ENCODE measurements at places on chromosomes 1 and 21.
A peak's percentile ranks its signal among the peaks of the same experiment; 100 is the strongest.

GRCh38 chr1:234170622-234171021 lies 202.6 kb upstream of the COA6 start:
- no peak for DNase-seq

- peak; percentile 65 for DNase-seq
Observed at GRCh38 chr1:87292684-87293493, 35.8 kb upstream of the LMO4 start.

GRCh38 chr1:84995484-84996334 lies 1.2 kb downstream of the MCOLN2 start:
- no peak for DNase-seq

GRCh38 chr1:15150376-15150775 lies 3.2 kb upstream of the TMEM51 start:
- no peak for DNase-seq

DNA sequence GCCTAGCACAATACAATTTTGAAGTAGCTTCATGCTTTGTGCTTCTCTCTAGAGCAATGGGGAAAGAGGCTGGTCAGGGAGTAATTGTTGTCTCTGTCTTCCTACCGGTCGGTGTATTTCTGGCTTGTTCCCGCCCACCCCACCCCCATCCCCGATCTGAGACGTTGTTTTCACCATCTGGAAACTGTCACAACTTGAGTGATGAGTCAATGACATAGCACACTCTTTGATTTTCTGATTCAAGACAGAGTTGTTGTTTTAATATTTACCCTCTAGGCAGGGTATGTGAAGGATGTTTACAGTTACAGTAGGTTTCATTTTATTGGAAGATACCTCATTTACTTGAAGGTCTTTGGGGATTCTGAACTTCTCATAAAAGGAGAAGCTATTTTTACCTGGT lies 7.0 kb downstream of the IL12RB2 start:
- no peak for DNase-seq

- no peak for DNase-seq
Observed at GRCh38 chr1:156963621-156964020, 43.2 kb downstream of the LRRC71 start.

DNA sequence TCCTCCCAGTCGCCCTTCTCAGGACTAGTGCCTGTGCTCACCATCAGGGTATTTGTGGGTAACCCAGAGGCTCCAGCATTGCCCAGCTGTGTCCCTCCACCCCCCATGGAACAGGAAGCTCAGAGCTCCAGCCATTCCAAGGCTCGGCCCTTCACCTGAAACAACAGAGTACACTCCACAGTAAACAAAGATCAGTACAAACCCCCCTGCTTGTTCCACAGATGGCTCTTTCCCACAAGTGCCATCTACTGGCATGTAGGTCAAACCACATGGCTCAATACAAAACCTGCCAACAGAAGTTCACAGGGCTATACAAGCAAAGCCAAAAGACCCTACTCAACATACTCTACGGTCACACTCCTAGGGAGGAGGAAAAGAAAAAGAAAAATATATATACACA lies 258.7 kb downstream of the AGBL4 start:
- DNase-seq = no peak

- DNase-seq = no peak
Observed at GRCh38 chr1:43011020-43011419, 52.4 kb upstream of the SLC2A1 start.

- peak; percentile 100 for DNase-seq
Observed at GRCh38 chr1:59150577-59151386, 146.1 kb upstream of the FGGY start.

DNA sequence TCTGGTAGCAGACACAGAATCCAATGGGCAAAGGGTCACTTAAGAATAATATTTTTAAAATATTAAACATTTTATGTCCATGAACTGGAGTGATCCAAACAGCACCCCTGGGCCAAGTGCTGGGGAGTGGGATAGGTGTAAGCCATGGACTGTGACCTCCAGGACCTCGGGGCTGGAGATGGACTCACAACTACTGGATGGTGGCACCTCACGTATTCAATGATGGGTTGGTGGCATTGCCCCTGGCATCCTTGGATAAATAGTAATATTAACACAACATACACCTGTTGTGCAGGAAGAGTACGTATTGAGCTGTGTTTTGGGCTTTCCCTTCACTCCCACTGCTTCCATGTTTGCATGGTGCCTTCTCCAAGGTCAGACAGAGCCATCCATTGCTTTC lies 39.3 kb upstream of the TENT5C start:
- DNase-seq = no peak

DNA sequence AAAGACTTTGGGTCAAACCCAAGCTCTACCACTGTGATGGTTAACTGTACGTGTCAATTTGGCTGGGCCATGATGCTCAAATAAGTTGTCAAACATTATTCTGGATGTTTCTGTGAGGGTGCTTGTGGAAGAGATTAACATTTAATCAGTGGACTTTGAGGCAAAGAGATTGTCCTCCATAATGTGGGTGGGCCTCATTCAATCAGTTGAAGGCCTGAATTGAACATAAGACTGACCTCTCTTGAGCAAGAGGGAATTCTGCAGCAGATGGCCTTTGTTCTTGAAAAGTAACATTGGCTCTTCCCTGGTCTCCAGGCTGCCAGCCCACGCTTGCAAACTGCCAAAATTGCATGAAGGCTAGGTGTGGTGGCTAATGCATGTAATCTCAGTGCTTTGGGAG lies 94.5 kb upstream of the SPATA6 start:
- no peak for DNase-seq

- DNase-seq = no peak
Observed at GRCh38 chr21:37557261-37557950, 190.8 kb downstream of the DYRK1A start.

DNA sequence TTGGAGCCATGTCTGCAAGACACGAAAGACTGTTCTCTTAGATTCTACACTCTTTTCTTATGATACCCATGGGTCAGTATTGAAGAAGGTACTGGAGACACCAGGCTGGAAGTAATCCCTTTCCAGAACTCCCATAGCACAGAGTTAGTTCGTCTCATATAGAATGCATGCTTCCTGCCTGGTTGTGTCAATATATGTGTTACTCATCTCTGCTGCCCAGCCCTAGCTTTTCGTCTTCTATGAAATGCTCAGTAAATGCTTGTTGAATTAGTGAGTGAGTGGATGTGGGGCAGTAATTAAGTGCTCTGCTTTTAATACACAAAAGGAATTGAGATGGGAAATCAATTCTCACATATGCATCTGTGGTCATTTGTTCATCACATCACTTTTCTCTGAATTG lies 32.1 kb downstream of the ADCY10 start:
- DNase-seq = peak; percentile 29

- no peak for DNase-seq
Observed at GRCh38 chr1:63934697-63935096, 160.9 kb downstream of the ROR1 start.

GRCh38 chr1:167210966-167211674 lies 9.6 kb upstream of the POU2F1 start:
- no peak for DNase-seq

- no peak for DNase-seq
Observed at GRCh38 chr1:191907121-191907520, 251.1 kb upstream of the RGS18 start.

DNA sequence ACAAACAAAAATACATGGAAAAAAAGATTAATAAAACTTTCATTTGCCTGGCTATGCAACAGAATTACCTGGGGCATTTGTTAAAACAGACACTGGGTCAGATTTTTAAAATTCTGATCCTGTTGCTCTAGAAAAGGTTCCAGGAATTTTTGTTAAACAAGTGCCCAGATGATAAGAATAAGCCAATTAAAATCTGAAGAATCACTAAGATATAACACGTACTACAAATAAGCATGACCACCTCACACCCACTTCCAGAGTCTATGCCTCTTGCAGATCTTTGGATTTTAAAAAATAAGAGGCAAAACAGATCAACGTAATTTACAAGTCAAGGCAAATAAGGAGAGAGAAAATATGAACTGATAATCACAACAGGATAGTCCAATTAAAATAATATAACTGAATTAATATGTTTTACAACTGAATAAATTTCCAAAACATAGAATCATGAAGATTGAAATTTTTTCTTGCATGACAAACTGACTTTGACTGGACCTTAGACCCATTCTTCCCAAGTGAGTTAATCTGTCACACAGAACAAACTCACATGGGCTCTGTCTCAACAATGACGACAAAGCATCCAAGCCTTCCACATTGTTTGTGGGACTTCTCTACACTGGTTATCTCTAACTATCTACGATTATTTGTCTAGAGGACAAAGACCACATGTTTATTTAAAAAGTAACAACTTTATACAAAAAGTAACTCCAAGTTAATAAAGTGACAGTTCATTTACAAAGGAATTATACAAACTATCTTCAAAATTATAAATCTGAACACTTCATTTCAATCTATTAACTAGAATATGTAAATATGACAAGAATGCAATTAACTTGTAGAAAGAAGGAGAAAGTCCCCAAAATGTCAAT lies 56.9 kb downstream of the COP1 start:
- no peak for DNase-seq

DNA sequence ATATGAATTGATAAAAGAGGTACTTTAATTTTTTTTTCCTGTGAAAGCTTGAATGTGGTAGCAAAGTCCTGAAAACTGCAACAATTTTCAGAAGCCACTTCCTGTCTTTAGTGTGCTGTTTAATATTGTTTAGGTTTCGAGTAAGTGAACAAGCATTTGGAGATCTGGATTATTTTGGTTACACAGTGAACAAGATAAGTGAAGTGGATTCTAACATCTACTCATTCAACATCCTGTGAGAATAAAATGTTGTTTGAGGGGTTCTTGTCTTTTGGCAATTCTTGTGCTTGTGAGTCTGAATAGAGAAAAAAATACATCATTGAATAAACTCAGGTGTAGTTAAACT lies 35.2 kb upstream of the PLA2G4A start:
- DNase-seq = no peak

GRCh38 chr1:67281244-67281643 lies 26.4 kb upstream of the IL12RB2 start:
- DNase-seq = no peak

GRCh38 chr1:245776694-245777332 lies 622.0 kb downstream of the KIF26B start:
- no peak for DNase-seq

- DNase-seq = peak; percentile 49
Observed at GRCh38 chr1:147545133-147545532, 3.8 kb downstream of the BCL9 start.

GRCh38 chr1:36705629-36706028 lies 222.9 kb upstream of the CSF3R start:
- DNase-seq = no peak

DNA sequence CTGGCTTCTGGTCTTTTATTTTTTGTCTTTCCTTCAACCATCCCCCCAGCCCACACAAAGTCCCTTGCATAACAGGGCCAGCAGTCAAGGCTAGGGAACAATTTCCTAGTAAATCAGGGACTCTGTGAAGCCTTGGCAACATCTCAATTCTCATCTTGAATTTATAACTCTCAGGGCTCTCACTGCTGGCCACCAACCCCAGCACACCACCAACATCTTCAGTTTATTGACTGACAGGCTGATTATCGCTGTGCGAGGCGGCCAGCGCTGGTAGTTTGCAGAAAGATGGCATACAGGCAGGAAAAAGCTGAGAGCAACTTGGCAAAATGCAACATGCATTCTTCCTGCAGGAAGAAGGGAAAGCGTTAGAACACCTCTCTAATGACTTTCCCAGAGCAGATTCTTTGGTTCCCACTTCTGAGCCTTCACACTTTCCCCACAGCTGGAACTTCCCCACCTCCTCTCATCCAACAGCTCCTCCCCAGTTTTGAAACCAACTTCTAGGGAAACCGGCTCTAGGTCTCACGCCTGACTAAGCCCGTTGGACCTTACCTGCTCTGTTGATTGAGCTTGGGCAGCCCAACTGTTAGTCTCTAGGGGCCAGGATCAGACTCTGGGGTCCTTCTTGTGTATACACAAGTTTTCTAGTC lies 26.3 kb upstream of the CSF1 start:
- DNase-seq = no peak

DNA sequence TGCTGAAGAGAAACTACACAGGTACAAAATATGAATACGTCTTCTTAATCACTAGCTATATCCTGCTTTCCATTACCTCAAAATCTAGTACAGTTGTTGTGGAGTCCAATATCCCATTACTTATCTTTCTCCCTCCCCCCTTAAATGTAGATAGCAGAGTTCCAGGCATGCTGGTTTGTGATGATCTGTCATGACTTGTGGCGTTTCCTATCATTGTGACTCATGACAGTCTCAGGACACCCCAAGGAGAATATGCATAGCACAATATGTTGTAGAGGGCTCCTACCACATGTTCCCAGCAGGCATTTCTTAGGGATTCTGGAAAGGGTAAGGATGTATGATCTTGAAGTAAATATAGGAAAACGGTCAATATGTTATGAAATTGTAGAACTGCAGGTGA lies 206.9 kb downstream of the USH2A start:
- DNase-seq = peak; percentile 17

DNA sequence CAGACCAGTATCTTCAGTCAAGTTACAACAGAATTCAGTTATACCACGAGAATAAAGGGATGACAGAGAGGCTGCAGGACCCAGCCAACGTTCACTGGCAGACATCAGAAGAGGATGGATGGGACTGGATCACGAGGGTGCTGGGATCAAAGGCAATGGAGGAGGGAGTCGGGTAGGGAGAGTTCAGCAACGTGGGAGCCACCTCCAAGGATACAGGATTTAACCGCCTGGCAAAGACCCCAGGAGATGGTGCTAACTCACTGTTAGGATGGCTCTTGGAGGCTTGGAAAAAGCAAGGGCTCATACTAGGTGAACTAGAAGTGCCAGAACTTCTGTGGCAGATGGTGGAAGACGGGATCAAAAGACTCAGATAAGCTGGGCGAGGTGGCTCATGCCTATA lies 99.1 kb upstream of the DISP3 start:
- DNase-seq = no peak

GRCh38 chr21:14737922-14738321 lies 191.8 kb upstream of the SAMSN1 start:
- DNase-seq = peak; percentile 4

DNA sequence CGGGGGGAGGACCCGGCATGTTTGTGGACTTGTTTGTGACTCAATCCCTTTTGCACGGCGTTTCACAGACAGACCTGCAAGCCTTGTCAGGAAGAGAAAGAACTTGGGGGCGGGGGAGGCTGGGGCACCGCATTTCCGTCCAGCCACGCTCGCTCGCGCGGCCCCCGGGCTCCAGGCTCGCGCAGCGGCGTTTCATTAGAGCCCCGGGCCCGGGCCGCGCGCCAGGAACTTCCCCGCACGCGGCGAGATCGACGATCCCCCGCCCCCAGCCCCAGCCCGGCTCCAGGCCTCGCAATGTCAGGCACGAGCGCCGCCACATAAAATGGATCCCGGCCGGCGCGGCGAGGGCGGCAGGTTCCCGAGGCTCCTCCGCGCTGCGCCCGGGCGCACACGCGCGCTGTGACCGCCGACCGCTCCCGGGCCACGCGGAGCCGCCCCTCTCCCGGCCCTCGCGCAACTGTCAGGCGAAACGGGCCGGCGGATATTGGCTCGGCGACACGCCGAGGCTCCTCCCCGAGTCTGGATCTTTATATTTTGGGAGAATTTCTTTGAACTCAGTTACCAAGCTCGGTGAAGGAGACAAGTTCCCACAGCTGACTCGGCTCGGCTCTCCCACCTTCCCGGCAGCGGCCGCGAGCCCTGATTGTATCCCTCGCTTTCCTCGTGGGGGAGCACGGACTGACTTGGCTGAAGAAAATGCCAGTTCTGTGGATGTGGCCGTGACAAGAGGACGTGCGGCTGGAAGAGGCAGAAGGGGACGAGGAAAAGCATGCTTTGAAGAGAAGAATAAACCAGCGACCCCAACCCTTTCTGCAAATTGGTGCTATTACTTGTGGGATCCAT lies at the start of gene KIF26B:
Gene KIF26B, plus strand, starts transcription at position 557 of the 843 bp plus-strand sequence. CDS start 440 bp downstream, outside the sequence.
- DNase-seq = peak; percentile 55
